Cortex of kidney (tissue), 1 donor: ENCODE measurements at places on chromosomes 4 and X.

DNA sequence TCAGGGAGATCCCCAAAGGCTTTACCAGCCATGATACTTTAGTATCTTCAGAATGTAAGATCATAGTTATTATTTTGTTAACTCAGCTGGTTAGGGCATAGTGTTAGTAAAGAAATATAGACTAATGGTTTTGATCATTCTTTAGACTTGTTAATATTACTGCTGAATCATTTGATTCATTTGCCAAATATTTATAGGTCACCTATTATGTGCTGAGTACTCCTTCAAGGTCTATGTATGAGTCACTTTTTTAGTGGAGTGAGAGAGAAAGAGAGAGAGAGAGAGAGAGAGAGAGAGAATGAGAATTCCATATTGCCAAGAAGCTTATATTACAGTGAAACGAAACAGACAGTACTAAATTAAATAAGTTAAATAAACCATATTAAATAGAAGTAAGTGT is 110.3 kb downstream of the UBE2NL start:
- DNase-seq, result no peak

DNA sequence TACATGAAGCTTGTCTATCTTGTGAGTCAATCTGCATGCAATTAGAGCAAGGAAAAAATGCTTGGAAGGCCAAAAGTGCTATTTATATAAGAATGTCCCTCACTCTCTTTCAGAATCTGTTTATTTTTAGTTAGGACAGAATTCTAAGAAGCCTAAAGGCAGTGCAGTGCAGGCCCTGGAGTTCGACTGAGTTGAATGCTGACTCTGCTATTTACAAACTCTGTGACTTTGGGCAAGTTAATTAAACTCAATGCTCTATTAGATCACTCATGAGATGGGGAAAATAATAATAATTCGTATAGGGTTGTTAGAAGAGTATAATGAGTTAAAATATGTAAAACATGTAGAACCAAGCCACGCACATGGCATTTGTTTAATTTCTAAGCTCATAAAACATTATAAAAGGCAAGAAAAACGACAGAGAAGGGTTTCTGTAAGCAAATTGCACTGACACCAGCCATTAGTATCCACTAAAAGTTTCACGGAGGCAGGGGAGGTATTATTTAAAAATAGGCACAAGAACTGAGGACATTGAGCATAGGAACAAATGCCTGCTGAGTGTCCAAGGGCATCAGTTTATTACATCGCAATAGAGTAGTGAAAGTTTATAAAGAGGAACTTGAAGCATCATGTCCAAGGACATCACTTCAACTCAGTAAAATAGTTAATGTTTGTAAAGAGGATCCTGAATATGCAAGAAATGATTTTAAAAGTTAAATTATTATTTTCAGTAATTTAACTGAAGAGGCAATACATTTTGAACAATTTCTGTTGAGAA is 115.0 kb upstream of the INPP4B start:
- DNase-seq, result no peak

DNA sequence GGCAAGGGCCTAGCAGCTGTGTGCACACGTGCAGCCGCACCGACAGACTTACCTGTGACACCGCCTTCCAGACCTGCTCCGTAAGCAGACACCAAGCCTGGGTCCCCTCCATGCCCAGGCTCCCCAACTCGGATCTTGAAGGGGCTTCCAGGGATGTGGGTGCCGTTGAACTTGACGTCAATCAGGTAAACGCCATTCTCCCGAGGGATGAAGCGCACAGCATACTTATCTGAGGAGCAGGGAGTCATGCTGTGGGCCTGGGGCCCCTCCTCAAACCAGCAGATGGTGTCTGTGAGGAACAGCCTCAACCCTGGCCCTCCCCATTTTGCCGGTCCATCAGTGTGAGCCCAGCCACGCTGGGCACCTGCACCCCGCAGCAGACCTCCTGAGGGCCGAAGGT is 24.5 kb downstream of the FLNA start:
- DNase-seq, result no peak

DNA sequence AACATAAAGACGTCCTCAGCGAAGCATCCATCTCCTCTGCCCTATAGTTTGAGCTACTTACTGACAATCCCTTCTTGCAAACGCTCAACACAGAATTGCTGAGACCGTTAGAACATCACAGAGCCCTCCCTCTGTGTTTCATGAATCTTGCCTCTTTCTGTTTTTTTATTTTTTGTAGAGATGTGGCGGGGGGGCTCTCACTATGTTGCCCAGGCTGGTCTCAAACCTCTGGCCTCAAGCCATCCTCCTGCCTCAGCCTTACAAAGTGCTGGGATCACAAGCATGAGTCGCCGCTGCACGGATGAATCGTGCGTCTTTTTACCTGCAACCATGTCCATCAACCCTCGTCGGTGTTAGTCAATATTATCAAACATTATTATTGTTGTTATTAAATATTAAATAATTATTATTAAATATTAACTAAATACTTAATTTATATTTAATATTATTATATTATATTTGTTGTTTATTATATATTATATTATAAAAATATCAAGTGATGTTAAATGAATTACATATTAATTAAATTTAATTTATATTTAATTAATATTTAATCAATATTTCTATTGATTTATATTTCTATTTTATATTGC is 200.7 kb downstream of the CRLF2 start:
- no peak for DNase-seq

GRCh38 chr4:19298998-19299397 is 952.7 kb upstream of the SLIT2 start:
- no peak for DNase-seq

GRCh38 chrX:30521440-30522182 is 56.0 kb downstream of the TASL start:
- no peak for DNase-seq

DNA sequence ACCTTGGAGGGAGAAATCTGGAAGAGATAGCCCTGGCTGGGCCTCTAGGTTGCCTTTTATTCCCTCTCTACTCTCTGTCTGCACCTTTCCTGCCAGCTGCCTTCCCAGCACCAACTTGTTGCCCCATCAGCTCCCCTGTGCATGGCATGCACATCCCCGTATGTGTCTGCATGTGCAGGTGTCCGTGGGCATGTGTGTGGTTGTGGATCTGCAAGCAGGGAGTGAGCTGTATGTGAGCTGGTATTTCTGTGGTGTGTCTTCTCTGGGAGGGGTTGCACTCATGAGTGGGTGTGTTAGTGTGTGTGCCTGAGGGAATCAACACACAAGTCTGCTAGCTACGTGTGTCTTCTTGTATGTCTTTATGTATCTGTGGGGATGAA is 9.9 kb downstream of the L1CAM start:
- no peak for DNase-seq

DNA sequence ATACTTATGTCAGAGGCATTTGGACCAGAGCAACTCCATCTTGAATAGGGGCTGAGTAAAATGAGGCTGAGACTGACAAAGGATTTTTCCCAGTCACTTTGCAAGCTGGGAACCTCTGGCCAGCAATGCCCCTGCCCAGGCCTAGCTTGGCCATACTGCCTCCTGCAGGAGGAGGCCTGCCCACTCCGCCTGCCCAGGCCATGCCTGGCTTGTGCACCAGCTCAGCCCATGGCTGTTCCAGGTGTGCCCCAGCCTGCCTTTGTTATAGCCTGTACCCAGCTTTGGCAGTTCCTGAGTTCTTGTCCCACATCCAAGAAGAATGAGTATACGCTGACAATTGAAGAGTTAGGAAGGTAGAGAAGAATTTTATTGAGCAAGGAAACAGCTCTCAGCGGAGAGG is 176.1 kb downstream of the AASDH start:
- no peak for DNase-seq

DNA sequence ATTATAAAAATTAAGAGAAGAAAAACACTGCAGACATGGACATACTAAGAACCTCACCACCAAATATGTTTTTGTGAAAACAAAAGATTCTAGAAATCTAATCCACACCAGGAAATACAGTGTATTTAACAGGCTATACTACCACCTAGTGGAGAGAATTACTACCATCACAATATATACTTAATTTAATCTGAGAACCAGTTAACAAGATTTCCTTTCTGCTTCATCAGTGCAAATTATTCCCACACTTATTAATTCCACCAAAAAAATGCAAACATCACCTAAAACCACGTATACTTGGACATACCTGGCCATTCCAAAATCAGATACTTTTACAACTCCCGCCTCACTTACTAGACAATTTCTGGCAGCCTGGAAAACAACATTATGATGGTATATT is 7.0 kb upstream of the TXK start:
- DNase-seq, result no peak

DNA sequence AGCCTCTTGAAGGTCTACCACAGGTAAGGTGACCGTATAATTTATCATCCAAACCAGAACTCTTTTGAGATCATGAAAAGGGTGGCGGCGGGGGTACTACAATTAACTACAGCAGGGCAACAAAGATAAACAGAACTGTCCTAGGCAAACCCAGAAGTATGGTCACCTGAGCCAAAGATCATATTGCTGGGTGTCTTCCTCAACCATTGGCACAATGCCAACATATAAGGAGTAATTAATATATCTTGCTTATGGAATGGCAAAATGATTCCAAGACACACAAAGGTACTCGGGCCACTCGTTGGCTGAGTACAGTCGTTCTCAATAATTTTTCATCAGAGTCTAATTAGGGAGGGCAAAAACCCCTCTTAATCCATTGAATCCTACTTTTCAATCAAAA is 273.3 kb downstream of the QDPR start:
- DNase-seq, result no peak

DNA sequence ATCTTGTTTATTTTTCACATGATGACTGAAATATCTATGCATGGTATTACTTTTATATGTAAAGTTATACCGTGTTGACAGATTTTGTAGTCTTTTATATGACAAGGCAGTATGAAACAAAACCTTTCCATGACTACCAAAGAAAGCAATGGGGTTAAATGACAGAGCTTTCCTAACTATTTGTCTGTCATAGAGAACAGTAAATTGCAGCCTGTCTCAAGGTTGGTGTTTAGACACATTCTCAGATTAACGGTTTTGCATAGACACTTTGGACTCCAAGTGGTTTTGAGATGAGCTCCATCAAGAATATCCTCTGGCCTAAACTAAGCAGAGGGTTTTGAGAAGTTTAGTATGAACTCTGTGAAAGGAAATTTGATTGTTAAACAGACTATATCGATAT is 180.7 kb upstream of the TENM3 start:
- DNase-seq, result no peak

DNA sequence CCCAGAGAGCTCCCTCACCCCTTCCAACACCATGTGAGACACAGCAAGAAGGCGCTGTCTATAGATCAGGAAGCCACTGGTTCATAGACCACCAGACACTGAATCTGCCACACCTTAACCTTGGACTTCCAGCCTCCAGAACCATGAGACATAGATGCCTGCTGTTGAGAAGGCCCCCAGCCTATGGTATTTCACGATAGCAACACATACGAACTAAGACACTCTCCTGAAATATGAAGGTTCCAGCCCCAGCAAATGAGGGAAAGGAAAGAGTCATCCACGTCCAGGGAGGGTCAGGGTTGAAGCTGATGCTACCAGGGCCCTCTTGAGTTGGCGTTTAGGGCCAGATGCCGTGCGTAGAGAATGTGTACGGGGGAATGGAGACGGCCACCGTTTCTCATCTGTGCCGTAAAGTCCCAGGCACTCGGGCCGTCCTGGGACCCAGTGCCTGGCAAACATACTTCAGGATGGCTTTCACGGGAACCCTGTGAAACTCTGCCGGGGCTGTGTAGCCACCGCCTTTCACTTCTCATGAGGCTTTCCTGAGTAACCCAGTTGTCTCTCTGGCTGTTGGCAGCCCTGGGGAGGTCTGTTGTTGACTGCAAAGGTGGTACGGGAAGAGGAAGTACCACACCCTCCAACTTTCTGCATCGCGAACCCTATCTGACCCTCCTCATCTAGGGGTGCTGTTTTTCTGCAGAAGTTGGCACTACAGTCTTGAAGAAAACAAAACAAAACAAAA is 17.7 kb upstream of the P2RY8 start:
- no peak for DNase-seq

DNA sequence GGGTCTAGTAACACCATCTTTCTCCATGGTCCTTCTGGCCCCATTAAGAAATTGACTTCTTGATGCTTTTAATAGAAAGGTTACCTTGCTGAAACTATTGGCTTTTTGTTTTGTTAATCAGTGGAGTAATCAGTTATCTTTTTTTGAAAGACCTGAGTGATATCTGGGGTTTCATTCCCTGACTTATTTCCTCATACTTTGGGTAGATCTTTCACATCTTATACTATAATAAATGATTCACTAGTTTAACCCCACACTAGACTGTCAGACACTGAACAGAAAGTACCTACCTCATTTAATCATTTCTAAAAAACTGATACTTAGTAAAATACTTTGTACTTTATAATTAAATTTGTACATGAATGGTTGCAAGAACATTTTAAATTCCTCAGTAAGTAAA is 1021.1 kb downstream of the STIM2 start:
- no peak for DNase-seq

DNA sequence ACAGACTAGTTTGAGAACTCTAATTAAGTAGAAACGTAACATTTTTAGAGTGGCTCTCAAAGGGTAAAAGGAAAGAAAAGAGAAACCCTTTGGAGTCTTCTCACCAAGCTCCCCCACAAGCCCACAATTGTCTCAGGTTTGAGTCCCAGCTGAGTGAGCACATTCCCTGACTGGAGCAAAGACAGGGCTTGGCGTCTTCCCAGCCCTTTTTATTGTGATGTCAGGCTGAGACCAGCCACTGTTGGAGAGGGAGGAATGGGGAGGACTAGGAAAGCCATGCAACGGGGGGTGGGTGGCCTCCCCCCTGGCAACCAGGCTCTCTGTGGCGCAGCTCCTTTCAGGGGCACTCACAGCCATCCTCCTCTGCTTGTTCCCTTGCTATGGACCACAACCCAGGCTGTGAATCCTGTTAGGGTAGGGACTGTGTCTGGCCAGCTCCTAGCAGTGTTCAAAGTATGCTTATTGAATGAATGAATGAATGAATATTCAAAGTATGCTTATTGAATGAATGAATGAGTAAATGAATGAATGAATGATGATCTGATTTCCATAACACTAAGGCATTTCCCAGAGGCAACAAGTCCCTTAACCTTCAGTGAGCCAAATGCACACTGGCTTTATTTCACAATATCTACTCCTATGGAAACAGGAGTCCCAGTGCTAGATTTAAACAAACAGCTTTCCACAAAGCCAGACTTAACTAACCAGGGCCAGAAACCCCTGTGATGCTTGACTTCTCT is 413.3 kb downstream of the MID1IP1 start:
- DNase-seq, result no peak
